ENCODE measurements at places on chromosomes 16 and 17.

- peak; percentile 81 for DNase-seq
Measured at GRCh38 chr16:19886073-19886941, 1.7 kb upstream of the GPRC5B start.

GRCh38 chr17:77755410-77755963 lies 203.0 kb upstream of the TNRC6C start:
- no peak for DNase-seq

- no peak for DNase-seq
Measured at GRCh38 chr17:55540414-55541091, 29.3 kb upstream of the SMIM36 start.

DNA sequence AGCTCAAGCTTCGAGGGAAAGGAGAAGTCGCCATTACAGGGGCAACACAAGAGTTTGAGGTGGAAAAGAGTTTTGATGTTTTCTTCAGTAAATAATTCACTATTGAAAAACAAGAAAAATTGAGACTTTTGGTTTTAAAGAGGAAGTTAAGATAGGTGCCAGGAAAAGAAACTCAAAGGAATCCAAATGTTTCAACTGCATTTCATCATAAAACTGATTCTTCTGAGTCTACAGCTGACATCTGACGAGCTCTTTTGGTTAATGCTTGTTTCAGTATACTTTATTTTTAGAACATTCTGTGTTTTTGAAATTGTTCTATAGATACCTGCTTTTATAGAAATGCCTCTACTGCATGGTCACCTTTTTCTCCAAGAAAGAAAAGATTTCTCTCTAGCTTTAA lies 54.0 kb downstream of the ERN1 start:
- DNase-seq: no peak
